RCC 7860 (cell line): ENCODE measurements at places on chromosomes 16 and 17.

GRCh38 chr17:28509789-28510188, 3.6 kb downstream of the FOXN1 start:
- DNase-seq, result no peak

GRCh38 chr17:2211661-2212399, 91.8 kb downstream of the SMG6 start:
- DNase-seq, result no peak

GRCh38 chr17:68519911-68520310, 7.7 kb downstream of the PRKAR1A start:
- no peak for DNase-seq

DNA sequence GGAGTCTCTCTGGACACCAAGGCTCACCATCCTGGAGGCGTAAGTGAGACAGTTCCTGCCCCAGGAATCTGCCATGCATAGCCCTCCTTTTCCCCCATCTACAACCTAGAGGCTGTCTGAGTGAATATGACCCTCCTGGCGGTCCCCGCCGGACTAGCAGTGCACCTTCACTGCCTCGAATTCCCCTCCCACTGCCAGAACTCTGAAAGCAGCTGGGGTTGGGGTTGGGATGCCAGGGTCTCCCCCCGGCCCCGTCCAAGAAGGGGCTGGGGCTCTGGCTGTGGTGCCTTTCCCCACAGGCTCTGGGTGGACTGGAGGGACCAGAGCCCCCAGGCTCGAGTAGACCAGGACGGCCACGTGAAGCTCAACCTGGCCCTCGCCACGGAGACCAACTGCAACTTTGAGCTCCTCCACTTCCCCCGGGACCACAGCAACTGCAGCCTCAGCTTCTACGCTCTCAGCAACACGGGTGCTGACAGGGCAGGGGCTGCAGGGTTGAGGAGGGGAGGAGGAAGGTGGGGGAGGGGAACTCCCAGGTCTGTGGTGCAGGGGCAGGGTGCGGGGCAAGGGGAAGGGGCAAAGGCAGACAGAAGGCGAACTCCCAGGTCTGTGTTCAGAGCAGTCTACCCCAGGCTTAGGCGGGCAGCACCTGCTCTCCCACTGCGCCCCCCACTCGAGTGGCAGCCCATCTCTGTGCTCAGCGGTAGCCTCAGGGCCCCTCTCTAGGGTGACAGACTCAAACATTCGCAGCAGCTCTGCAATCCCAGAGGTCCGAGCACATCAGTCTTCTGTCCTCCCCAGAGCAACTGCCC, 1.2 kb downstream of the ZACN start:
- DNase-seq, result no peak

GRCh38 chr16:9566099-9566498, 474.7 kb downstream of the HAPSTR1 start:
- DNase-seq, result no peak

DNA sequence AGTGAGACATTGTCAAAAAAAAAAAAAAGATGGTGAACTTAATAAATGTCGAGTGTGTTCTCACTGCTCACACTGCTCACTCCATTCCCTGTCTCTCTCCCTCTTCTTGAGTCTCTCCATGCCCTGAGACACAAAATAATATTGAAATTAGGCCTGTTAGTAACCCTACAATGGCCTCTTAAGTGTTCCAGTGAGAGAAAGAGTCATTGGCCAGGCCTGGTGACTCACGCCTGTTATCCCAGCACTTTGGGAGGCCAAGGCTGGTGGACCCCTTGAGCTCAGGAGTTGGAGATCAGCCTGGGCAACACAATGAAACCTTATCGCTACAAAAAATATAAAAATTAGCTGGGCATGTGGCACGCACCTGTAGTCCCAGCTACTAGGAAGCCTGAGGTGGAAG, 16.2 kb upstream of the CSF3 start:
- no peak for DNase-seq

- DNase-seq, result no peak
Measured at GRCh38 chr16:83772806-83773205, 35.0 kb upstream of the HSBP1 start.

- no peak for DNase-seq
Measured at GRCh38 chr17:10523064-10523463, 4.7 kb upstream of the MYH1 start.

DNA sequence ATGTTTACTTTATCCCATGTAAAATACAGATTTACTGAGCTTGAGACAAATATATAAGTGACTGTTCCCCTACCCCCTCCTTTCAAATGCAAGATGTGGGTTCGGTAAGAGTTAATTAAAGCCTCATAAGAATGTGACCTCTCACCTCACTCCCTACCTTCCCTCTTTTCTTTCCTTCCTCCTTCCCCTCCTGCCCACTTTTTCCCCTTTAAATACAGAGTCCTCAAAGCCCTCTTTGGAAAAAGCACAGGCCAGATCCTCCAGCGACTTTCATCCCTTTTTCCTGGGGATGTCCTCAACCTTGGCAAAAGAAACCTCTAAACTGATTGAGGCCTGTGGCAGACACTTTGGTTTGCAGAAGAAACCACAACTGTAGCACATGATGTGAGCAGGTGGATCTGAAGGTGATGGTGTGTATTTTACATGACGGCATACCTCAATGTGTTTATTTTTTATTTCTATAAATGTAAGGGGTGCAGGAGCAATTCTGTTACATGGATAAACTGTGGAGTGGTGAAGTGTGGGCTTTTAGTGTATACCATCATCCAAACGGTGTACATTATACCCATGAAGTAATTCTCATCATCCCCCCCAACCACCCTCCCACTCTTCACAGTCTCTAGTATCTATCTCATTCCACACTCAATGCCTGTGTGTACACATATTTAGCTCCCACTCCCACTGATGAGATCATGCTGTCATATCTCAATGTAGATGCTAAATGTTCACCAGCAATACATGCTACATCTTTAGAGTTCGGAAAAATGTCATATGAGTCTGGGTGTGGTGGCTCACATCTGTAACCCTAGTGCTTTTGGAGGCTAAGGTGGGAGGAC, 77.7 kb downstream of the XYLT1 start:
- no peak for DNase-seq

- DNase-seq, result no peak
Measured at GRCh38 chr16:695355-696089, 5.3 kb upstream of the WDR24 start.

DNA sequence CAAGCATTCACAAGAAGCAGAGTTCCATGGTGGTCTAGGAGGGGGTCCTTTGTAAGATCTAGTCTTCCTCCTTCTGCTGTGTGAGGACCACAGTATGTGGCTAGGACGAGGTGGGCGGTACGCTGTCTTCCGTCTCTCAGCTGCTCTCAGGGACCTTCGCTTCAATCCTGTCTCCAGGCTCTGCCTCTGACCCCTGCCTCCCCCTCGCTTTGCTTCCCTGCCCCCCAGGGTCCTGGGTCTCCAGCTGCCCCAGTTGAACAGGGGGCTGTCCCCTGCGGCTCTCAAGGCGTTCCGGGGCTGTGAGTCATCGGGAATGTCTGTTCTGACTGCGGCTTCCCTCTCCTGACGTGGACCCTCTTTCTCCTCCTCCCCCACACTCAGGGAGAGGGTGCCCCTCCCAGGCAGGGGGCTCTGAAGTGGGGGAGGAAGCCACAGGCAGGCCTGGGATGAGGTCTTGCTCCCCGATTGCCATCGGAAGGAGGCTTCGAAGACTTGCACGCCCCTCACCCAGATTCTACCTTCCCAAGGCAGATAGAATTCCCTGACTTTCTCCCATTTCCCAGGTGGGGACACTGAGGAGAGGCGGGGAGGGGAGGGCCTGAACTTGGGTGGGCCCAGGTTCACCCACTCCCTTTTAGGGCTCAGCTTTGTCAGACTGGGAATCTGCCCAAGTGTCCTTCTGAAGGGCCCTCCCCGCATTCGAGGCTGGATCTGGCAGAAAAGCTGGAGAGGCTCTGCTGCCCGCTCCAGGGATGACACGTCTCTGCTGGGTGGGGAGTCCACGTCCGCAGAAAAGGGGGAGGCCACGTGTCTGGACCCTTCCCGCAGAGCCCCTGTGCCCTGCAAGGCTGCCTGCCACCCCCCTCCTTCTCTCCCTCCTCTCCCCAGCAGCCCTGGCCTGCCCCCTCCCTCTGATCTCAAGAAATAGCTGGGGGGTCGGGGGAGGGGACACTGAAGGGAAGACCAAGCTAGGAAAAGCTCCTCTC, 9.1 kb upstream of the COL1A1 start:
- peak; percentile 98 for DNase-seq

DNA sequence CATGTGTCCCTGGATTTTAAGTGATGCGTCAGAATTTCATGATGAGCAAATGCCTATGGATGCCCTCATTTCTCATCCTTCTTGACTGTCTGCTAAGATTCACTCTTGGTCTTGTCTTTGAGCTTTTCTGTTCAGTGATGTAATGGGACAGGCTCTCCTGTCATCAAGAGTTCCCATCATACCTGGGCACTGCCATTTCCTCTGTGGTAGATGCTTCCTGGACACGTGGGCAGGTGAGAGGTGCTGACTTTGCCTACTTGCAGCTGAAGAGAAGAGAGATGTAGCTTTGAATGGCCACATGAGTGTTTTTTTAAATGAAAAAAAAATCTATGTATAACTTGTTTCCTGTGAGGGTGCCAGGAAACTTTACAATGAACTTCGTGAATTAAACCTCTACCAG, 557.7 kb downstream of the MAF start:
- DNase-seq, result no peak

DNA sequence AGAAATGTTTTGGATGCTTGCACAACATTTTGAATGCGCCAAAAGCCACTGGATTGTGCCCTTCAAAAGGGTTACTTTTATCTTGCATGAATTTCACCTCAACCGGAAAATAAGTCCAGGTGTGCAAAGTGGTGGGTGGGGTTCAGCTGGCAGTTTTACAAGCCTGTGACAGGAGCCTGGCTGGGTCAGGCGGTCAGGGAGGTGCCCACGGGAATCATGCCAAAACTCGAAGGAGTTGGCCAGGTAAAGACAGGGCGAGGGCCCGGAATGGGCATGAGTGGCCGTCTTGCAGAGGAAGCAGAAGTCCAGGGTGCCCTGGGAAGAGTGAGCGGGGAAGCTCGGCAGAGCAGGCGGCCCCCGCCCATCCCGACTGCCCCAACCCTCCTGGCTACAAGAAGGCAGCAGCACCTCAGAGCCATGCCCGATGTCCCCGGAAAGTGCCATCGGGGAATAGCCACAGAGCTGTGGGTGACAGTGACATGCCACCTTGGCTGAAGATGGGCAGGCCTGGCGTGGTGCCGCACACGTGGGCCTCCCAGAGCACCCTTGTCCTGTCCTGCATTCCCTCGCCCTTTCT, 19.1 kb upstream of the CACNG1 start:
- DNase-seq, result no peak

DNA sequence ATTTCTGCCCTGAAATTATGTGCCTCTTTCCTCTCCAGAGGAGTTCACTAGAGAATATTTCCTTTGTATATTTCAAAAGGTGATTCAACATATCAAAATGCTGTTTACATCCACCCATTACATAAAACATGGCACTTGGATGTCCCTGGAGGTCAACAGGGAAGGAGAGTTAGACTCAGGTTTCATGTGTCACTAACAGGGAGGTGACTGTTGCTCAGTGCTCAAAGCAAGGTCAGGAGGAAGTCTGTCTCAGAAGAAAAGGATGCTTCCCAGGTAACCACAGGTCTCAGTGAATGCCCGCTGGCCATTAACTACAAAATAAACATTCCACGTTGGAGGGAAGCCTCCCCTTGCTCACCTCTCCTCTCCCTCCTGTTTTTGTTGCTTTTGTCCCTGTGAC, 198.6 kb downstream of the AXIN2 start:
- peak; percentile 34 for DNase-seq

- no peak for DNase-seq
Measured at GRCh38 chr16:6190776-6191175, 1093.2 kb upstream of the EEF2KMT start.

DNA sequence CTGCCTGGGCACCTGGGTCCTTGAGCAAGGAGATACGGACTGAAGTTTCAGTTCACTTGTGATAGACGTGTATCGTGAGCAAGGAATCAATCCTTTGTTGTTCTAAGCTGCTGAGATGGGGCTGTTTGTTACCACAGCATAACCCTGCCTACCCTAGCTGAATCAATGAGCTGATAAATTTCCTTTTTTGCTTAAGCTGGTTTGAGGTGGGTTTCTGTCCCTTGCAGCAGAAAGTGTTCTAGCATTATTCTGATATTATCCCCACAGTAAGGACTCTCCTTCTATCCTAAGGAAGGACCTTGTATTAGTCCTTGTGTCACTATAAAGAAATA, 51.5 kb downstream of the IL21R start:
- DNase-seq, result no peak
